ENCODE measurements at places on chromosomes 7 and 10. TPM values are rescaled to one million over a fixed set of nuclear protein-coding genes. Genes with fewer than 3 reads are reported as not detected.

The VPS37D gene
- total RNA-seq = 1.1 TPM

The AKR1C2 gene
- 28.0 TPM for total RNA-seq

The ACSL5 gene
- total RNA-seq = not detected

The LLCFC1 gene
- not detected for total RNA-seq

The CTTNBP2 gene
- total RNA-seq = 8.0 TPM

The ASB15 gene
- total RNA-seq = not detected

Data from mammary epithelial cell (primary cell).